Inflammatory macrophage (primary cell): ENCODE measurements at places on chromosomes 12 and 14.

DNA sequence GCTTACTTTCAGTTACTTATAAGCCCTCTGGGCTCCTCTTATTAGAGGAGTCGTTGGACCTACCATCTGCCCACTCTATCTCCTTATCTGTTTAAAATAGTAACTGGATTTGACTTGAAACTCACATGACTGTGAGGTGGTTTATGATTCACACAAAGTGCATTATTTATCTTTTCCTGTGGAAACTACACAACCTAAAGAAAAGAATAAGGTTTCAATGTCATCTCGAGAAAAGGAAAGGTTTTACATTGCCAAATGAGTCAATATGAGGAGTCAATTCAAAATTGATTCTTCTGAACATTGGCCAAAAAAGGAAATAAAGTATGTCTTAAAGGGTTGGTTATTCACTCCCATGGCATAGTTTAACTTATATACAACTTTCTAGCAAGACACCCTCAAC, 225.0 kb upstream of the G2E3 start:
- DNase-seq, result no peak

- no peak for DNase-seq
These were observed 13.0 kb upstream of the NR1H4 start for GRCh38 chr12:100460702-100461101.

DNA sequence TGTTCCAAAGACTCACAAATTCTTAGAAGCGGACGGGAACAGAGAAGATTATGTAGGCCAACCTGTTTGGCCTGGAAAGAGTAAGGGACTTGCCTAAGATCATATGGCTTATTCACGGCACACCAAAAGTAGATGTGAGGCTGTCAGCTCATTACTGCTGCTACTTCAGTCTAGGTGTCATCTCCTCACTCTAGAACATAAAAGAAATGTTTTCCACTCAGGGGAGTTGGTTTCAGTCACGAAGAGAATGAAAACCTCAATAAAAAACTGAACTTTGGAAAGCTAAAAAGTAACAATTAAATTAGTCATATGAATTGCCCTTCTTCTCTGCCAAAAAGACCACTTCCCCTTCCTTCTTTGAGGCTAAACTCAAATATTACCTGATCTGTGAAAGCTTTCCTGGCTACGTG, 658 bp upstream of the CEP128 start:
- no peak for DNase-seq

DNA sequence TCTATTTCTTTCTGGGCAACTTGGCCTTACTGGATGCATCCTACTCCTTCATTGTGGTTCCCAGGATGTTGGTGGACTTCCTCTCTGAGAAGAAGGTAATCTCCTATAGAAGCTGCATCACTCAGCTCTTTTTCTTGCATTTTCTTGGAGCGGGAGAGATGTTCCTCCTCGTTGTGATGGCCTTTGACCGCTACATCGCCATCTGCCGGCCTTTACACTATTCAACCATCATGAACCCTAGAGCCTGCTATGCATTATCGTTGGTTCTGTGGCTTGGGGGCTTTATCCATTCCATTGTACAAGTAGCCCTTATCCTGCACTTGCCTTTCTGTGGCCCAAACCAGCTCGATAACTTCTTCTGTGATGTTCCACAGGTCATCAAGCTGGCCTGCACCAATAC, 5.3 kb downstream of the OR4N5 start:
- DNase-seq, result no peak

GRCh38 chr14:97350894-97351731, 553.9 kb downstream of the VRK1 start:
- no peak for DNase-seq

GRCh38 chr14:95255013-95255412, 64.7 kb downstream of the CLMN start:
- no peak for DNase-seq

DNA sequence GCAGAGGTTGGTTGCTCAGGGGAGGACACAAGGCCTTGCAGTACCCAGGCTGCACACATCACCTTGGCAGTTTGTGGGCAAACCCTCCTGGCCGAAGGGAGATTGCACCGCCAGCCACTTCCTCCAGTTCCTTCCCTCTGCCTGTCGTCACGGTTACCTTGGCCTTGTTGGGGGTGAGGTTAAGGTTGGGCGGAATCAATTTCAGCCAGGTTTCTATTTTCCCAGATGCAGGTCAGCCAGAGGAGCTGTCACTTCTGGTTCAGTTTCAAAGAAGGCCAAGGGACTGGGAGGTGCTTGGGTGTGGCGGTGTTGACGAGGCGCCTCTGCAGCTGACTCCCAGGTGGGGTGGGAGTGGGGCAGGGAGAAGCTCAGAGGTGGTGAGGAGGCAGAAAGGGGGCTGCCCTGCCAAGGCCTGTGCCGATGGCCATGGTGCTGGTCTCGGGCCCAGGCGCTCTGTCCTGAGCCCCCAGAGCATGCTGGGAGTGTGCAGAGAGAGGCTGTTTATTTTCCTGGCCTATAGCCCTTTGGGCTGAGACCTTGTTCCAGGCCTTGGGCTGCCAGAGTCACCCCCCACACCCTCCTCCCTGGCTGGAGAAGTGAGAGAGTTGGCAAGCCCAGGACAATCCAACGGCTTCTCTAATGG, 31.4 kb downstream of the JDP2 start:
- no peak for DNase-seq

DNA sequence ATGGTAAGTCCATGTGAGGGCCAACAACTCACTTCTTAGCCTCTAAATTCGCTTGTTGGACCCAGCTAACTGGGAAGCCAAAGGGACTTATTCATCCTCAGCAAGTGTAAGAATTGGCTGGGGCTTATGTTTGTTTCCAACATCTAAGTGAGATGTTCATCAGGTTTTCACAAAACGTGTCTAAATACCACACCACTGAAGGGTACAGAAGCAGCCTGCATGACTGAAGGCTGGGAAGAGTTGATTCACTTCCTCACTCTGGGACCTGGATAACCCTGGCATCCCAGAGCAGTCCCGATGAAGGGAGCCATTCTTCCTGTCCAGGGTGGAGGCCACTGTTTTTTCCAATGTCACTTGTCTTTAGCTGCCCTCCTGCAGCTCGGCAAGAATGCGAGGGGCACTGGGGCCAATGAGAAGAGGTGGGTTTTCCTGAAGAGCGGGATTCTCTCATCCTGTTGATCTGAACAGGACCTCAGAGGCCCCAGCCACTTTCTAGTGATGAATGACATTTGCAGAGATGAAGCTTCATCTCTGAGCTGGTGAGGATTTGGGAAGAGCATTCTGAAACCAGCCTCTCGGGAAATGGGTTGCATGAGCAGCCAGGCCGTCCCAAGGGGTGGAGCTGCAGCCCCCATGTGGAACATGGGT, 12.2 kb upstream of the COL2A1 start:
- no peak for DNase-seq
